ENCODE measurements at places on chromosomes 12 and 14.

GRCh38 chr12:101051901-101052550, 158.0 kb downstream of the SLC5A8 start:
- DNase-seq, result no peak

DNA sequence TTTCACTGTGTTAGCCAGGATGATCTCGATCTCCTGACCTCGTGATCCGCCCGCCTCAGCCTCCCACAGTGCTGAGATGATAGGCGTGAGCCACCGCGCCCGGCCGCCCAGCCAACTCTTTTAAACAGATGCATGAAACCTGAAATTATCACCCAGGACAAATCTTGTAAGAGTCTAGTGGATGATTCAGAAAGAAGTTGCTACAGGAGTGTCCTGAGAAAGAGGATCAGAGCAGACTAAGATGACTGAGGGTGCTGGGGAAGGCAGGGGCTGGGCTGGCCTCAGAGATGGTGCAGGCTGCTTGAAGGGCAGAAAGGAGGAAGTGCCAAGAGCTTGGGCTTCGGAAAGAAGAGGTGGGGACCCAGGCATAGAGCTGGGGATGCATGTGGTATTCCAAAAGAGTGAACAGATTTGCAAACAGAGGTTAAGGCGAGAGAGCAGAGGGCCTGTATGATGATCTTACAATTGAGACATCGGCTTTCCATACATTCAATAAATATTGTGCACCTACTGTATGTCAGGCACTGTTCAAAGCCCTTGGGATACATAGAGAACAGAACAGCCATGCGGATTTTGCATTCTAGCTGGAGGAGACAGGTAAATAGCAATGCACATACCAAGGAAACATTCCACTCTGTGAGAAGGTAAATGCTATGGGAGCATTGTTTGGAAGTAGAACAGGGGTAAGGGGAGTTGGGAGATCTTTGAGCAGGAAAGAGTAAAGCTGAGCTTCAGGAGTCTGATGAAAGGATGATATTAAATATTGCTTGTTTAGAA, 7.4 kb upstream of the CD9 start:
- no peak for DNase-seq

DNA sequence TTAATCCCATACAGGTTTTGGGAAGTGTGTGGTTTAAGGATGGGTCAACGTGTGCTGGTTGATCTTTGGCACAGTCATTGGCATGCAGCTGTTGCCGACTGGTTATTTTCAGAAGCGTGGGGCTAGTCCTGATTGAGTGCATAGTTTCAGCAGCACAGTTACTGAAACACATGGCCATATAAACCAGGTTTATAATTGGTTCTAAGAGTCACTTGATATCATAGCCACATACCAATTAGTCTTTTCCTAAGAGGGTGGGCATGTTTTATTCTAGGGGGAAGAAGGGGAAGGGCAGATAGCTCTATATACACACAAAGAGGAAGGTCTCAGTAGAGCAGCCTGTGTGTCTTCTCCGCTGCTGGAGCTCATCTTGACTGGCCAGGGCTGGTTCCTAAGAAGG, 11.0 kb upstream of the RPS6KL1 start:
- DNase-seq, result no peak

GRCh38 chr12:66862356-66862985, 183.6 kb upstream of the GRIP1 start:
- no peak for DNase-seq

- no peak for DNase-seq
These were observed 76.9 kb downstream of the PTCSC3 start for GRCh38 chr14:36099619-36100018.

DNA sequence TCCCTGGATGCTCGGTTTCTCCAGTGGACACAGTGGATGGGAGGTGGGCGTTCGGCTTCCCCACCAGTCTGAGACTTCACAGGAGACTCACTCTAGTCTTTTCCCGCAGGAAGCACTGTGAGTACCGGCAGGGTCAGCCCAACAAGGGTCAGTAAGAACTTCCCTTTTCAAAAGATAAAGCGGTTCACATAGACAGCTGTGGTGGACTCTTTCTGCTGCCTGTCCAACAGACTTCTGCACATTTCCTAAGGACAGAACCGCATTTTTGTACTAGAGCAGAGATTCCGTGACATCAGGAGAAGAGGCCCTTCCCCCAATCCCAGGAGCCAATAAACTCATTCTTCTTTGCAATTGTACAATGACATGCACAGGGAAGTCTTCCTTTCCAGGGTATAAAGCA, 10.4 kb downstream of the LTBR start:
- DNase-seq, result no peak

- DNase-seq, result no peak
These were observed 189.4 kb upstream of the DYRK2 start for GRCh38 chr12:67459173-67459572.

DNA sequence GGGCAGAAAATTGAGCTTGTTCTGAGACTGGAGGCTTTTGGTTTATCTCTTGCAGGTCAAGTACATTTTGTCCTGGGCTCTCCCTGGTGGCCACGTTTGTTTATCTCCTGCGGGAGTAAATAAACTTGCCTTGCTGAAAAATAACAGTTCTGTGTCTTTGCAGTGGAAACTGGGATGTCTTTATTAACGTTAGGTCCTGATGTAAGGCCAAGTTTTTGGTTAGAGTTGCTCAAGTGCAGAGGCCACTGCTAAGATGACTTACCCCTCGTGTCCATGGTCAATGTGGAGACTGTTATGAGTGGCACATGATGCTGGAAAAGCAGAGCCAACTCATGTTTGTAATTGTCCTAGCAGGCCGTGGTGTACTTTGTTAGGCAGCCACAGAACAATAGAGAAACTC, 3.8 kb downstream of the PTPN11 start:
- peak; percentile 87 for DNase-seq

DNA sequence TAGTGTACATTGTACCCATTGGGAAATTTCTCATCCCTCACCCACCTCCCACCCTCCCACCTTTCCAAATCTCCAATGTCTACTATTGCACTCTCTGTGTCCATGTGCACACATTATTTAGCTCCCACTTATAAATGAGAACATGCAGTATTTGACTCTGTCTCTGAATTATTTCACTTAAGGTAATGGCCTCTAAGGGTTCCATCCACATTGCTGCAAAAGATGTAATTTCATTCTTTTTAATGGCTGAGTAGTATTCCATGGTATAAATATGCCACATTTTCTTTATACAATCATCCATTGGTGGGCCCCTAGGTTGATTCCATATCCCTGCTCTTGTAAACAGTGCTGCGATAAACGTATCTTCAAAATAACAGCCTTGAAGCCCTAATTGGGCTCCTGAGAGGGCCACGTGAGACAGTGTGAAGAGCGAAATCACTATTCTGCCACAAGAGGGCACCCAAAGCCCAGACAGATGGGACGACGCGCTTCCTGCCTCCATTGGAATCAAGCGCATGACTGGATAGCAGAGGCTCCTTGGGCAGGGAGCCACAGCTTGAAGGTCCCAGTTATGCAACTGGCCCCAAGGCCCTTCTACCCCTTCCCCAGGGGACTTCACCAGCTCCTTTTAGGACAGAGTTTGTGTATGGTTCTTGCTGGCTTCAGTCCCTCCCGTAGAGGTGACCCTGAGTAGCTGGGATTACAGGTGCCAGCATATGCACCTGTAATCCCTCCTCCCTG, 21.3 kb upstream of the CD27 start:
- peak; percentile 88 for DNase-seq

DNA sequence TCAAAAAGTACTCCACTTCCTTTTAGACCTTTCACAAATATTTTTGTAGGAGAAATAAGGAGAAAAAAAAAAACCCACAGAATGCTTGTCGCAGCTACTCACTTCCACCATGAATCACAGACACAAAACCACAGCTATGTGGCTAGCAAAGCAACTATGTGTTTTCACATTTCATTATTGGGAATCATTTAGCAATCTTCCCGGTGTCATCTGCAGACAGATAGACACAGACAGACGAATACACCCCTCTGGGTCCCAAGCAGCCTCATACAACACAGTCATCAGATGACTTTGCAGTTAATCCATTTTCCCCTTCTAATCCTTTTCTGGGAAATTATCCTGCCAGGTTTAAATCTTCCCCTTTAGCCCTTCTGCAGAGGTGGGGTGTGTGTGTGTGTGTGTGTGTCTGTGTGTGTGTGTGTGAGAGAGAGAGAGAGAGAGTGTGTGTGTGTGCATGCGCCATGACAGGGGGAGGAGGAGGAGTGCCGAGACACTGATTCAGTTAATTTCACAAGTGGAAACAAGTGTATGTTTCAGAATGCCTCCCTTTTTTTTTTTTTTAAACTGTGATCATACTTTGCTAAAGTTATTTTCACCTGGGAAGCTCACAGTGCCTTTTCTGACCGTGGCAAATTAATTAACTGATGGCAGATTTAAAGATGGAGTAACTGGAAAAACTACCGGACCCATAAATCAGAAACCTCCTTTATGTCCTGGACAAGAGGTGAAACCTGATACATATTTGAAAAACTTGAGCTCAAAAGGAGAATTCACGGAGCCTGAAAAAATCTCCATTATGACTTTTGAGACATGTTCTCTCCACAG, 39.9 kb downstream of the LTBP2 start:
- no peak for DNase-seq

- DNase-seq, result no peak
These were observed 16.9 kb downstream of the MEG3 start for GRCh38 chr14:100842799-100843198.

DNA sequence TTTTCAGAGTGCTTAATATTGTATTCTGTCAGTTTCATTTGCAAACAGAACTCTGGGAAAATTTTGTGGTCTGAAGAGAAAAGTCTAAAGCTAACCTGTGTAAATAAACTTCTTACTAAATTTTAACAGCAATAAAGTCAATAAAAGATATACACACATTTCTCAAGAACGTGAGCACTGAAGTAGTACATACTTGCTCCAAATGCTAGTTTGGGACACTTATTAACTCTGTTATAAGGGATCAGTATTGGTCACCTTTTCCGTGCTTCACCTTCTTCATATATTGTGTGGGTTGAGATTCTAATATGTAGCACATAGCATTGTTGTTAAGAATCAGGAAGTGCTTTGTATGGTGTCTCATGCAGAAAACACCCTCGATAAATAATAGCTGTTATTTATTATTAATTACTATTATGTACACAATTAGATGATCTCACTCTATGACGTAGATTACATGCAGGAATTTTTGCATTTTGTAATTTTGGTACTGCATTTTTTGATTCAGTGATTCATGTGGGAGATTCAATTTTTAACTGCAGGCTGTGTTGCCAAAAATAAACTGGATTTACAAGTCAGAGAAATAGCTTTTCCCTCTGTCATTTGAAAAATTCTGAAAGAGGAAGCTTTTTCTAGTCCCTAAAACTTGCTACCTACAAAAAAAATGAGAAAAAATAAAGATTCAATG, 300.9 kb downstream of the ACSS3 start:
- no peak for DNase-seq

GRCh38 chr14:30227876-30228275, 300.2 kb upstream of the PRKD1 start:
- no peak for DNase-seq

DNA sequence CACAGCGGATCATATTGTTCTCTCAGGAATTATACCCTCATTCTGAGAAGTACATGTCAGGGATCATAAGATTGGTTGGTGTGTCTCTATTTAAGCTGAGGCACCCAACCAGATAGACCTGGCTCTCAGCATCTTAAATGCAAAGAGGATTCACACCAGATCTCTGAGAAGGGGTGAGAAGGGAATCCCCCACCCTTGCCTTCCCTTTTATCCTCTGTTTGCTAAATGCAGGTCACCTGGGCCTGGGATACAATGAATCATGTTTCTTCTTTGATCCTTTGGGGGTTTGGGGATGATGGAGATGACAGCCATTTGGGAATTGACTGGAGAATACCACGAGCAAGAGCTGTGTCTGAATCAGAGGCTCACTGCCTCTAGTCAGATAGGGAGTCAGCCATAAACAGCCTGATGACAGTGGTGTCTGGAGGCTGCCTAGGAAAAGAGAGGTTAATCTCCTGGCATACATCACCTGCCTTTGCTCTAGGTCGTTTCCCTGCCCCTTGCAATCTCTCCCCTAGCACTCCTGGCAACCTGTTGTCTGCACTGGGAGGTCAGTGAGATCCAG, 11.2 kb upstream of the PDE1B start:
- no peak for DNase-seq

DNA sequence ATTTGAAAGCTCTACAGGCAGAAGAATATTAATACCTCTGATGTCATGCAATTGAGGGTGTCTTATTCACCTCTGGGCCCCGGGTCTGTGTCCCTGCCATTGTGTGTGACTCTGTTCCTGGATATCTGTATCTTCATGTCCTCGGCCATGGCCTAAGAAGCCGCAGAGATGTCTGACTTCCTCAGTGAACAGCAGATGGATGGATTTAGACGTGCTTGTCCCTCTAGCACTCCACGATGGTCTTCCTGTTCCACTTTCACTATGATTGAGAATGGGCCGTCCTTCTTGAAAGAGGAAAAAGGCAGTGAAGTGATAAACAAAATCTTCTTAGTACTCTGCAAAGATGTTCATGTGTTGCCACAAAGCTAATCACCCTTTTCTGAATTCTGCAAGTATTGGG, 217.4 kb downstream of the SLC41A2 start:
- DNase-seq, result peak; percentile 47

- DNase-seq, result no peak
These were observed 12.1 kb downstream of the SIRT4 start for GRCh38 chr12:120314220-120314619.

- DNase-seq, result no peak
These were observed 188.4 kb upstream of the OTX2 start for GRCh38 chr14:56998728-56999127.

DNA sequence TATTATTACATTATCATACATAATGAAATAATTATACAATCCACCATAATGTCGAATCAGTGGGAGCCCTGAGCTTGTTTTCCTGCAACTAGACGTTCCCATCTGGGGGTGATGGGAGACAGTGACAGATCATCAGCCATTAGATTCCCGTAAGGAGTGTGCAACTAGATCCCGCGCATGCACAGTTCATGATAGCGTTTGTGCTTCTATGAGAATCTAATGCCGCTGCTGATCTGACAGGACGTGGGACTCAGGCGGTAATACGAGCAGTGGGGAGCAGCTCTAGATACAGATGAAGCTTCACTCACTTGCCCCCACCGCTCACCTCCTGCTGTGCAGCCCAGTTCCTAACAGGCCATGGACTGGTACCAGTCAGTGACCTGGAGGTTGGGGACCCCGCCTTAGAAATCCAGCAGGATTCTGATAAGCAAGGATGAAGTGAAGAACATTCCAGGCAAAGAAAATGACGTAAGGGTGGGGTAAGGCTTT, 204.6 kb downstream of the ETV6 start:
- DNase-seq, result no peak

GRCh38 chr14:100239211-100239839, 381 bp downstream of the YY1 start:
- no peak for DNase-seq

DNA sequence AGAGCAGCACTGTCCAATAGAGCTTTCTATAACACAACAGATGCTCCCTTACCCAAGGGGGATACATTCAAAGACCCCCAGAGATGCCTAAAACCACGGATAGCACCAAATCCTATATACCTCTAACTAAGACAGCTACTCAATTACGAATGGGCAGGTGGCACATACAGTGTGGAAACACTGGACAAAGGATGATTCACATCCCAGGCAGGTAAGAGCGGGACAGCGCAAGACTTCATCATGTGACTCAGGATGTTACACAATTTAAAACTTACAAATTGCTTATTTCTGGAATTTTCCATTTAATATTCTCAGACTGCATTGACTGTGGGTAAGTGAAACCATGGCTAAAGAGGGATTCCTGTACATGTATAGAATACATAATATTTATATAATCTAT, 5.5 kb upstream of the HCFC2 start:
- no peak for DNase-seq

- DNase-seq, result no peak
These were observed 3.1 kb downstream of the CACNA2D4 start for GRCh38 chr12:1915082-1915968.

GRCh38 chr14:85037411-85037810, 492.5 kb upstream of the FLRT2 start:
- DNase-seq, result no peak
